ENCODE measurements at places on chromosomes 3 and 15.

DNA sequence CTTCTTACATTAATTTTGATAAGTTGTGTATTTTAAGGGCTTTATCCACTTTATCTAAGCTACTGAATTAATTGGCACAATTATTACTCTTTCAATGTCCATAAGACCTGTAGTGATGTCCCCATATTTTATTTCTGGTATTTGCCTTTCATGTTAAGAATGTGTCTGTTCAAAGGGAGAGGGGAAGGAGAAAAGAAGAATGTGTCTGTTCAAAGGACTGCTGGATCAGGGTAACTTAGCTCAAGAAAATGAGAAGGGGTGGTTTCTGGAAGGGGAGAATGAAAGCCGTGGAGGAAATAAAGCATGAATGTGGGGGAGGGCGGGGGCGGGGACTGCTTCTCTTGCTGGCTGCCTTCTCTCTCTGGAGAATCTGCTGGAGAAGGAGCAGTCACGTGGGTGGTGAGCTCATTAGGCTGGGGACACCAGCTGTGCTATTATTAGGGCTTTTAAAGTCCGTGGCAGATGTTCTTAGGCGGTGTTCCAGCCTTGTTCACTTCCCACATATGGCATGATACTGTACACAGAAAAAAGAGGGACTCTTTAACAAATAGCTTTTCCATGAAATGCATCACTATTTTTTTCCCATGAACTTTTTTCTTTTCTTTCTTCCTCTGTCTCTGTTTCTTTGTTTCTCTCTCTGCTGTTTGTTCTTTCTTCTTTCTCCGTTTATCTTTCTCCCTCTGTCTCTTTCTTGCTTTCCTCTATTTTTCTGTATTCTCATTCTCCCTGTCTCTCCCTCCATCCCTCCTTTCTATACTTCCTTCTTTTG, 63.7 kb upstream of the ULK4 start:
- DNase-seq: no peak

GRCh38 chr3:10602769-10603768, 97.7 kb upstream of the ATP2B2 start:
- DNase-seq: peak; percentile 40

DNA sequence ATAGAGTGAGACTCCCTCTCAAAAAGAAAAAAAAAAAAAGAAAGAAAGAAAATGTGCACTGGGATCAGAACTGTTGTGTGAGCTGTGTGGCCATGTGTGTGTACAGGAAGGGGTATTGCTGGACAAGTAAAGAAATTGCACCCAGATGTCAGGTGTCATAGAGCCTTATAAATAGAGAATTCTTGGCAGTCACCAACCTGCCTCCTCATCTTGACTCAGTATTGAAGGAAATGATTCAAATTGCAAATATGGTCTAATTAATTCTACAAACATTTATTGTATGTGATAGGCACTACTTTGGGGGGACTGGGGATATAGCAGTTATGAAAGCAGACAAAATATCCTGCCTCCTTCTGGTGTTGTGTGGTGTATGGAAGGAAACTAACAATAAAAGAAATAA, 243.8 kb upstream of the TTC14 start:
- no peak for DNase-seq

DNA sequence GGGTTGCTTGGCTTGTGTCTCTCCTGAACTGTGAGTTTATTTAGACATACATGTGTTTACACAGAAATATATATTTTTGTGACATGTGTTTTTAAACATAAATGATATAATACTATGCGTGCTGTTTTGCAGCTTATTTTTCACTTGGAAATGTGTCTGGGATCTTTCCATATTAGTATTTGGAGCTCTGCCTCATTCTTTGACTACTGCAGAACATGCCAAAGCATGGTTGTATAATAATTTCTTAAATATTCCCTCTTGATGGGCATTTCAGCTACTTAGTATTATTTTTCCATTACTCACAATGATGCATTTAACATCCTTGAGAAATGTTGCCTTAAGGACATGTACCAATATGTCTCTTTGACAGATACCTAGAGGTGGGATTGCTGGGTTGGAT, 19.5 kb downstream of the ANAPC13 start:
- no peak for DNase-seq

- DNase-seq: no peak
Observed at GRCh38 chr3:116476691-116477090, 31.4 kb upstream of the LSAMP start.

- DNase-seq: no peak
Observed at GRCh38 chr3:117282566-117282965, 573.0 kb downstream of the TUSC7 start.

DNA sequence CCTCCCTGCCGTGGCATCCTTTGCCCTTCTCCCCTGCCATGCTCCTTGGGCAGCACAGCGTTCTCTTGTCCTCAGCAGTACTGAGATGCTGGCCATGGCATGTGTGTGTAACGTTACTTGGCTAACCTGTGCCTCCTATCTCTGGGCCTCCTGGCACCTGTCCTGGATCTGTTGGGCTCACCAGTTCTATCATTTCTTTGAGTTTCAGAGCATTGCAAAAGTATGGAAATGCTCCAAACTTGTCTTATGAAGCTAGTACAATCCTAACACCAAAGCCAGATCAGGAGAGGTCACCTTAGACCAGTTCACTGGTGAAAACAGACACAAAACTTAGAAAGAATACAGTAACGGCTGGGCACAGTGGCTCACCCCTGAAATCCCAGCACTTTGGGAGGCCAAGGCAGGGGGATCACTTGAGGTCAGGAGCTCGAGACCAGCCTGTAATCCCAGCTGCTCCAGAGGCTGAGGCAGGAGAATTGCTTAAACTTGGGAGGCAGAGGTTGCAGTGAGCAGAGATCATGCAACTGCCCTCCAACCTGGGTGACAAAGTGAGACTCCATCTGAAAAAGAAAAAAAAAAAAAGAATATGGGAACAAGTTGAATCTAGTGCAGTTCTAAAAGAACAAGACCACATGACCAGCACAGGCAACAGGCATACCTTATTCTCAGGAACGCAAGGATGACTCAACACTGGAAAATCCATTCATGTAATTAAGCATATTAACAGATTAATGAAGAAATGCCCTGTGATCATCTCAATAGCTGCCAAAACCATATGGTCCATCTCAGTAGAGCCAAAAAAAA, 62.4 kb upstream of the TRPM1 start:
- DNase-seq: no peak

GRCh38 chr3:31288224-31288623, 244.5 kb upstream of the STT3B start:
- no peak for DNase-seq

DNA sequence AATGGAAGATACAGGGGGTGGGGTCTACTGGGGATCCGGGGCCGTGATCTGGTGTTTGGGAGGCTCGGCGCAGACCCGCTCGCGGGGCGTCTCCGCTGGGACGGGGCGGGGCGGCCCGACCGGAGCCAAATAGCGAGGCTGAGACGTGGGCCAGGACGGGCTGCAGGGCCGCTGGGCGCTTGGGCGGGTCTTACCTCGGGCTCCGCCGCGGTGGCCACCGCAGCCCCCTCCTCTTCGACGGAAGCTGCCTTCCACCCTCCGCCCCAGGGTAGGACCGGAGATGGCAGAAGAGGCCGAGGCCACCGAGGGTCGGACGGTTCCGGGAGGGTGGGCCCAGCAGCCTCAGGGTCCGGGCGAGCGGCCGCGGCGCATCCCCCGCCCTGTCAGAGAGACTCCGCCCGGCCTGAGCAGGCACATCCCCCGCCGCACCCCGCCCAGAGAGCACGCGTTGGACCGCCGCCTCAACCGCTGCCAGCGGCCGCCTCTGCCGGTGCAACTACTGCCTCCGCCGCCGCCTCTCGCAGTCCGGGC, 399 bp downstream of the MYO9A start:
- DNase-seq: peak; percentile 73

DNA sequence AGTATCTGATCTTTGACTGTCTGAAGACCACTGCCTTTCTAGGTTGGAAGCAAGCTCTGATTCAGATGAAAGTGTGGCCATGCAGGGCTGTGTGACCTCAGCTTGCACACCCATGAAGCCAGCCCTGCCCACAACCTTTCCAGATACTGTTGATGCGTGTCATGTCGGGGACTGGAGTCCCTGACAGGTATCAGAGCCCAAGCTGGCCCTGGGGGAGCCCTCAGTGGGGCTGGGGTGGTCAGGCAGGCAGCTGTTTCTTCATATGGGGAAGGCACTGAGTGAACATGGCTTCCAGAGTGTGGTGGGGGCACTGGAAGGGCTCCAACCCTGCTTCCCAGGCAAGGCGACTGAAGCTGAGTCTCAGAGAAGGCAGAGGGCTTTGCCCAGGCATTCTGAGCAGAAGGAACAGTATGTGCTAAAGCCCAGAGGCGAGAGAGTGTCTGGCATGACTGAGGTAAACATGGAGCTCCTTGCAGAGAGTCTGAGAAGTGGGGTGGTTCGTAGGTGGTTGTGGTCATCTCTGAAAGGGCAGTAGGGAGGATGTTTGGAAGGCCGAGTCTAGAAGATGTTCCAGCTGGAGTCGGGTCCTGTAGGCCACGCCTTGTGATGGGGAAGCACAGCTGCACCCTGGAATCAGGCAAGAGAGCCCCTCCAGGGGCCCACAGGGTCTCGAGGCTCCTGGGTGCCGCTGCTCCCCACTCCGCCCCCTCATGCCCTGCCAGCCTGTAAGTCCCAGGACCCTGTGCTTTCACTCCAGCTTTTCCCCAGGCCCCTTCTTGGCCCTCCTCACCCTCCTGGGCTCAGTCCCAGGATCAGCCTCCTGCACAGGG, 122.2 kb downstream of the EEFSEC start:
- DNase-seq: no peak

DNA sequence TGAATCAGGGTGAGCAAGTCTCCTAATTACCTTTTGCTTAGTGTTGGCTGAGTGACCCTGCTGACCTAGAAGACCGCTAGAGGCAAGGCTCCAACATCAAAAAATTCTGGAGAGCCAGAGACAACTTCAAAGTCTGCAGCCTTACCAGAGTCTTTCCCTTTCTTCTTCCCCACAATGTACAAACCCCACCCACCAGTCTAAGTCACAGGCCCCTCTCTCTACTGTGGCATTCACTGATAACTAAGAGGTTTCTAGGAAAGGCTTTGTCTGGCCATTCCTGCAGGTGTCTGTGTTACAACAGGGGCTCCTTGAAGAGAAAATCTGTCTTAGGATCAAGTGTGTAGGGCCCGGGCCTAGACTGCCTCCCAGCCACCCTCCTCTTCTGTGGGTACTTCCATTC, 525 bp downstream of the MYH15 start:
- DNase-seq: no peak
